ENCODE measurements at places on chromosomes 2 and 18.

GRCh38 chr18:45688833-45689232 is 35.1 kb upstream of the SLC14A1 start:
- DNase-seq: no peak

GRCh38 chr2:88269836-88270235 is 99.7 kb downstream of the THNSL2 start:
- DNase-seq: no peak

- no peak for DNase-seq
Observed at GRCh38 chr2:185255566-185255965, 483.0 kb upstream of the FSIP2 start.

- peak; percentile 31 for DNase-seq
Observed at GRCh38 chr2:219087848-219088247, 27.1 kb upstream of the IHH start.

GRCh38 chr2:58350484-58350883 is 109.4 kb upstream of the FANCL start:
- no peak for DNase-seq

DNA sequence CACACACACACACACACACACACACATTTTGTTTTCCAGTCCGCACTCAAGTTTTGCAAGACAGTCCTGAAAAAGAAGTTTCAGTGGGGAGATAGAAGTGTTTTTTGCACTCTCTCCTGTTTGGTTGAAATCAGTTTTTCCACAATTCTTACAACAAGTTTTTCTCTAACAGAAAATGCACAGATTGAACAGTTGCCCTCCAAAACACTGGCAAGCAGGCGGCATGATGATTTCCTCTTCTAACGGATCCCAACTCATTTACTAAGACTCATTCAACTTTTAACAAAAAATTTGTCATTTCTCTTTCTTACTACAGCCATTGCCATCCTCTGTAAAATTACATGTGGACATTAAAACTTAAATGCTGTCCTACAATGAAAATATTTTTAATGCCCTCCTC is 117.6 kb upstream of the DTNA start:
- no peak for DNase-seq

- DNase-seq: no peak
Observed at GRCh38 chr18:35528749-35529274, 31.1 kb upstream of the INO80C start.

DNA sequence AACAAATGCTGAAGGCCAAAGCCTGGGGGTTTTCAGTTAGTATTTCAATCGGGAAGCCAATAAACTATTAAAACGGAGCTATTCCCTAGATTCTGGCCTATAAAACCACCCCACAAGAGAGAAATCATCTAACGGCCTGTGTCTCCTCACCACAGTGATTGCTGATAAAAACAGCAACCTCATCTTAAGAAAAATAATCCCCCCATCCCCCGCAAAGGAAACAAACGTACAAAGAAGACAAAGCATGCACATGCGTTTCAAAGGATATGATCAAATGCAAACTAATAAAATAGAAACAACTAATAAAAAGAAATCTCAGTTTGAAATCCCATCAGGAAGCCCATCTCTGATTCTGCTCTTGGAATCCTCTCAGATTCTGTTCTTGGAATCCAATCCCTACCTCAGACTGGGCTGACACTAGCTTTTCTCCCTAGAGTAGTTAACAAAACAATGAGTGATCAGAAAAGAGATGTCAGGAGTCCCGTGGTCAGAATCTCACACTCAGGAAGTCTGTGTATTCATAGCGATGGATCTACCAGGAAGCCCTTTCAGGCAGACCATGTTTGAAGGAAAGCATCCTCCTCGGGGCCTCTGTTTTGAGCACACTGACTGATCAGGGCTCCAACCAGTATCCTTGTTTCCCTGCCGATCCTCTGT is 150.7 kb downstream of the THADA start:
- DNase-seq: no peak

GRCh38 chr2:23091900-23092299 is 293.1 kb upstream of the KLHL29 start:
- DNase-seq: no peak

DNA sequence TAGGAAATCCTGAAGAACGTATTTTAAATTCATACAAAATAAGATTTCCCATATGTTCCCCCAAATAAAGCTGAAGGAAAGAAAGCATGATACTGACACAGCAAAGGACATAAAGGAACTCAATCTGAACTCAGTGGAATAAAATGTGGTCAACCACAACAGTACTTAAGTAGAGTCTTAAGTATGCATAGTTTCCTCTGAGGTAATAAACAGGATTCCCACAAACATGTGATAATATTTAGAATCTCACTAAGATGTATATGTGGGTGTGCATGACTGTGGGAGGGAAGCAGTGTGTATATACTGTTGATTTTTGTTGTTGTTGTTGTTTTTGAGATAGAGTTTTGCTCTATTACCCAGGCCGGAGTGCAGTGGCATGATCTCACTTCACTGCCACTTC is 69.3 kb downstream of the NOL10 start:
- no peak for DNase-seq

DNA sequence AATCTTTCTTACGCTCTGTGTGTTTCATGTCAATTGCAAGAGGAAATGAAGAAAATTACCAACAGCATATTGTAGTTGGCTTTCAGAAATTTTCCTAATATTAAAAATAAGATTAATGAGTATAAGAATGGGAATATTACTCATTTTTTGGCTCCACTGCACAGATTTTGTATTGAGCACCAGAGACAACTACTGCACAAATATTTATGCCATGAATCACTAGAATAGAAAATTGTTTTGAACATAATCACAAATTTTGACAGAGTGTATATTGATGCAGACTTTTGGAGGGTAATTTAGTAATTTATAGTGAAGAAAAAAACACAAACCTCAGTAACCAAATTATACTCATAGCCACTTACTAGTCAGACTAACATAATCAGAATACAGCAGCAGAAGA is 118.3 kb downstream of the DOK6 start:
- DNase-seq: no peak

GRCh38 chr2:174748948-174749347 is 15.3 kb downstream of the CHRNA1 start:
- DNase-seq: peak; percentile 50

- DNase-seq: peak; percentile 42
Observed at GRCh38 chr2:145595296-145595695, 1075.4 kb upstream of the ZEB2 start.

DNA sequence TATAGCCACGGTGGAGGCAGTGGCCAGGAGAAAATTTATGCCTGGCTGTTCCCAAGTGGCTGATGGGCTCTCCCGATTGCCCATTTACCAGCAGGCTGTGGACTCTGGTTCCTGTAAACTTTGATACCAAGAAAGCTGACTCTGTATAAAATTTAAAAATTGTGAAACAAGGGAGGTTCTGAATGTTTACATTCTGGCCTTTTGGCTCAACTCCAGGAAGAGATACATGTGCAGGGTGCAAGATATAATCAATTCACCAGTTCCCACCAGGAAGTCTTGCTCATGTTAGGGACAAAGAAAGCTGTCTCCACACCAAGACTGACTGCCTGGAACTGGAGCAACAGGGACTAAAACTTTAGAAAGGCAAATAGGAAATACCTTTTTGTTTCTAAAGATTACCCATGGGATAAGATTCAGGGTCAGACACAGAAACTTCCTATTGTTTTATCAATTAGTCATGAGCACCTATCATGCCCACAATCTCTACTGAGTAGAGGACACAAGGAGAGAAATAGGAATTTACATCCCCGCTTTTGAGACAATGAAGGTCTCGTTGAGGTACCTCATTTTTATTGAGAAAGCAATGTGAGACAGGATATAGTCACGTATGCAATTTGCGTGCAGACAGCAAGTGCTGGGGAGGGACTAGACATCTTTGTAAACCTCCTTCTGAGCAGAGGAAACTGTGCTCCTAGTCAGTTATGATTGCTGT is 123.5 kb downstream of the LIPG start:
- no peak for DNase-seq

- no peak for DNase-seq
Observed at GRCh38 chr2:181130686-181131085, 150.3 kb downstream of the UBE2E3 start.

GRCh38 chr2:63735931-63736330 is 105.8 kb upstream of the UGP2 start:
- DNase-seq: no peak

- DNase-seq: no peak
Observed at GRCh38 chr18:57086163-57086562, 60.7 kb upstream of the BOD1L2 start.

DNA sequence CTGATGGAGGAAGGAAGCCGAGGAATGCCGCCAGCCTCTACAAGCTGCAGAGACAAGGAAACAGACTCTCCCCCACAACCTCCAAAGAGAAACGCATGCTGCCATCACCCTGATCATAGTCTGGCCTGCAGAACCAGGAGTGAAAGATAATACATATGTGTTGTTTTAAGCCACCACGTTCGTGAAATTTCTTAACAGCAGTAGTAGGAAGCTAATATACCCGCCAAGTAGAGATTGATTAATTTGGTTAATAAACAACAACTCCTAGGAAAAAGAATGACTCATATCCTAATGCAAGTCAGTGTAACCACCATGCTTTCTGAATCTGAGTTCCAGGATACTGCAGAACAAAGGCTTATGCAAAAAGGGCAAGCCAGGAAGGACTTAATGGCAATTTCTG is 36.6 kb downstream of the LONRF2 start:
- no peak for DNase-seq

DNA sequence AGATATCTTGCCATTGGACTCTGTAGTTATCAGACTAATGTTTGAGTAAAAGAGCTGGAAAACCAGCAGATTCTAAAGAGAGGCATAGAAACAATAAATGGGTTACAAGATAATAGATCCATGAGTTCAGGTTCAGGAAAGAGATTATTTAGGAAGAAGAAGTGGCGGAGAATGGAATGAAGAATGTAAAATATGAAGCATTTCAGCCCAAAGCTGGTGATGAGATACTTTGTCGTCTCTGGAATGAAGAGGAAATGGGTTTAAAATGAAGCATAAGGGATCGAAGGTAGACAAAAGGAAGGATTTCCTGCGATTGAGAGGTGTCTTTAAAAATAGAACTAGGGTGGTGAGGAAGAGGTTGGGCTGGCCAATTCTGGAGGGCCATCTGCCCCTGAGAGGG is 36.6 kb downstream of the BCL11A start:
- no peak for DNase-seq

DNA sequence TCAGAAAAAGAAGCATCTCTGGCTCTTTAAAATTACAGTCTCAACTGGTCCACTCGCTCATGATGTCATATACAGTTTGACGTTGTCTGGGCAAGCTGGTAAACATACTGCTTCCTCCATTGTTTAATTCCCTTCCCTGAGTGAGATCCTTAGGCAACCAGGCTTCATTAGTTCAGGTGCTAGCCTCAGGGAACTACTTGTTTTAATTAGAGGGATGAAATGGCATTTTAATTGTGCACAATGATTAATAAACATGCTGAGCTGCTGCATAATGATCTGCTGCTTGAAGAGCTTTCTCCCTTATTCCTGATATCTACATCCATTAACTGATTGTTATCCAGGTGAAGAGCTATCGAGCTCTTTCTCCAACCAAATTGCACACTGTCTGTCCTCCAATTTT is 195.6 kb upstream of the ETAA1 start:
- DNase-seq: no peak

DNA sequence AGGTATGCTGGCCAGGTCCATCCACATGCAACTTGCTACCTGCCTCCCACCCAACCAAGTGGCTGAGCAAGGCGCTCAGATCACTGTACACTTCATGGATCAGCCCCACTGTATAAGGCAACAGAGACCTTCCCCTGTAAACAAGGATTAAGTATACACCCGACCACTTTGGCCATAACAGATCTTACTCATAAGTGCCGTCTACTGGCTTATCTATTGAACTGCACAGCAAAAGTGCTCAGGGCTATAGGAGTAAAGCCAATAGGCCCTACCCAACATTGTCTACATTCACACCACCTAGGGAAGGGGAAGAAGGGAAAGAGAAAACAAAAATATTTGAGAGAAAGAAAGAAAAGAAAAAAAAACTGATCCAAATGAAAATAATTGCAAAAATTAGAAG is 663.9 kb upstream of the LRRTM1 start:
- no peak for DNase-seq

GRCh38 chr2:105868060-105868459 is 123.3 kb downstream of the NCK2 start:
- DNase-seq: peak; percentile 86

- DNase-seq: no peak
Observed at GRCh38 chr2:241811201-241811951, 2.4 kb downstream of the NEU4 start.

DNA sequence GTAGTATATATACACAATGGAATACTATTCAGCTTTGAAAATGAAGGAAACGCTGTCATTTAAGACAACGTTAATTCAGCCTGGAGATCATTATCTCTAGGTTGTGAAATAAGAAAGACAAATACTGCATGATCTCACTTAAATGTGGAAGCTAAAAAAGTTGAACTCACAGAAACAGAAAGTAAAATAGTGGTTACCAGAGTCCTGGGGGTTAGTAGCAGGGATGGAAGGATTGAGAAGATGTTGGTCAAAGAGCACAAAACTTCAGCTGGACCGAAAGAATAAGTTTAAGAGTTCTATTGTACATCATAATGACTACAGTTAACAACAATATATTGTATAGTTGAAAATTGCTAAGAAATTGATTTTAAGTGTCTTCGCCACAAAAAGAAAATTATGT is 670.3 kb downstream of the NR4A2 start:
- DNase-seq: peak; percentile 40

GRCh38 chr18:49692906-49693716 is 120.2 kb downstream of the ACAA2 start:
- no peak for DNase-seq

- DNase-seq: no peak
Observed at GRCh38 chr2:47404356-47404755, 1.4 kb downstream of the MSH2 start.

GRCh38 chr2:154495455-154495868 is 203.0 kb upstream of the KCNJ3 start:
- no peak for DNase-seq

- DNase-seq: no peak
Observed at GRCh38 chr2:126945118-126945517, 46.4 kb downstream of the TEX51 start.

- no peak for DNase-seq
Observed at GRCh38 chr18:51361130-51361860, 163.8 kb upstream of the MEX3C start.

DNA sequence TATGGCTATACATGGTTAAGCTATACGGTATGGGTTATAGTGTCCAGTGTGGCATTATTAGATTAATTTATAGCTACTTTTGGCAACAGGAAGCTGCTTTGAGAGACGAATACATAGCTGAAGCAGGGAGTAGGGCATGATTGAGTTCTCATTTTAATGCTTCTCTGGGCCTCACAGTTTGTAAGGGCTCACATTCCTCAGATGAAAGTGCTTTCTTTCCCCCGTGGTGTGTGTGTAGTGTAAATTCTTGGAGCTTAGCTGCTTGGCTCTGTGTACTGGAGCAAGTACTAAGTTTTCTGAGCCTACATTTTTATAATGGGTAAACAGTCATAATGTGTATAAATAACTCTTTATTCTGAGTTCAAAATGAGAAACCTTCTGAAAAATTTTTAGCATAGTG is 173.7 kb downstream of the PTPRM start:
- DNase-seq: no peak
